ENCODE measurements at places on chromosomes 7 and 10.

DNA sequence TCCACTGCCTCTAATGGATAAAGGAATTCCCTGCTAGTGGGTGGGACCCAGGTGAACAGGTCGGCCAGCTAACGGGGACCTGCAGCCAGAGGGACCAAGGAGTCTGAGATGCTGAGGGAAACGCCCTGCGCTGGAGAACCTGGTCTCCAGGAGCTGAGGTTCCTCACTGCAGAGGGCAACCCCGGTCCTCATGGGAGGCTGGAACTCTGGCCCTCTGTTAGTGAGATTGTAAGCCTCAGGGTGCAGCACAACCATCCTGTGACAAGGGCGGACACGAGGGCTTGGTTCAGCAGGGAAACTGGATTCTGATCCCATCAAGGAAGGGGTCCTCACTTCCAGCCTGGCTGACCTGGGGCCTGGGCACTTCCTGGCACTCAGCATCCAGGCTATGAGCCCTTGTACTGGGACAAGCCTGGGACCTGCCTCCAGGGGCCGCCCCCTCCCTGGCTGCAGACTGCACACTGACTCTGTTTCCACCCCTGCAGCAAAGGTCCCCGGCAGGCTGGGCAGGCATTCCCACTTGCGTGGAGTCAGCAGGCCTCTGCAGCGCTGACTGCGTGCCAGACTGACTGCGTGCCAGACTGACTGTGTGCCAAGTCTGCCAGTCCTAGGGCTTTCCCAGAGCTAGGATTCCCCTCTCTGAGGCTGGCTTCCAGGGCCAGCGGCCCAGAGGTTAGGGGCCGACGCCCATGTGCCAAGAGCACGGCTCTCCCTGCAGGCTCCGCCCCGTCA is 143.2 kb downstream of the MAPK8 start:
- DNase-seq: no peak

GRCh38 chr7:15418264-15418663 is 143.6 kb downstream of the AGMO start:
- DNase-seq: no peak

DNA sequence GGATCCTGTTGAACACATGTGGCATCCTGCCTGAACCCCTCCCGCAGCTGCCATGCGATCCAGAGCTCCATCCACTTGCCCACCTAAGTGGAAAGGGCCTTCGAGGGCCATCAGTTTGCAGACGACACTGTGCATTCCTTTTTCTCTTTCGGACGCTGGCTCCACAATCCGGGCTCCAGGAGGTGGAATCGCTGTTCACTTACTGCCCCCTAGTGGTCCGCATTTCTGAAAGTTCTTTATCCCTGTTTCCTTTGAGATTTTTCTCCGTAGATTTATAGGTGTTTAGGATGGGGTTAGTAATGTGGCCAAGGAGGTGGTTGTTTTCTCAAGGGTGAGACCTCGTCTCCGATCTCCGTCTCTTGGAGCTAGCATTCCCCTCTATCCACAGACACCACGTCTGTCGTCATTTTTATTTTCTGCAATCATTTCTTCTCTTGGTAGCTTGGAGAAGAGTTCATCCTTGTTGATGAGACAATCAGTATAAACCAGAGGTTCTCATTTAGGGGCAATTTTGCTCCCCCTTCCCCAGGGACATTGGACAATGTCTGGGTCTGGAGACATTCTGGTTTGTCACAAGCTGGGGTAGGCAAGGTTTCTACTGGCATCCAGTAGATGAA is 204.6 kb downstream of the ARHGAP21 start:
- DNase-seq: no peak

DNA sequence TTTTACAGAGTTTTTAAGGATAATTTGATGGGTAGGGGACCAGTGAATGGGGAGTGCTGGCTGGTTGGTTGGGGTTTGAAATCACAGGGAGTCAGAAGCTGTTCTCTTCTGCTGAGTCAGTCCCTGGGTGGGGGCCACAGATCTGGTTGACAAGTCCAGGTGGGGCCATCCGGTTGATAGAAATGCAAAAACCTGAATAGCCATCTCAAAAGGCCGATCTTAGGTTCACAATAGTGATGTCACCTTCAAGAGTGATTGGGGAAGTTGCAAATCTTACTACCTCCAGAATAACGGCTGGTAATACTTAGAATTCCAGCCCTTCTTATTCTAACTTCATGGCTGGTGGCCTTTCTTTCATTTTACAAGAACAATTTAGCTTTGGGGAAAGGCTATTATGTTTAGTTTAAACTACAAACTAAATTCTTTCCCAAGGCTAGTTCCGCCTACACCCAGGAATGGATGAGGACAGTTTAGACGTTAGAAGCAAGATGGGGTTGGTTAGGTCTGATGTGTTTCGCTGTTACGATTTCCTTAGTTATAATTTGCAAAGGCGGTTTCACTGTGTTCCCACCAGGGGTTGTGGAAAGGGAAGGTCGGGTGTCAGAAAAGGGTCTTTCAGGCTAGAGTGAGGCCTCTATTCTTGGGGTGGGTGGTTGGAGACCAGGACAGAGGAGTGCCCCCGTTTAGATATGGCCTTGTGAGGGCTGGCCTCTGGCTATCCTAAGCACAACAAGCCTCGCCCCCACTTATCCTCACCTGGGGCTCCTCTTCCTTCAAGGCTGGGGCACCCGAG is 27.4 kb downstream of the IFT22 start:
- DNase-seq: no peak

DNA sequence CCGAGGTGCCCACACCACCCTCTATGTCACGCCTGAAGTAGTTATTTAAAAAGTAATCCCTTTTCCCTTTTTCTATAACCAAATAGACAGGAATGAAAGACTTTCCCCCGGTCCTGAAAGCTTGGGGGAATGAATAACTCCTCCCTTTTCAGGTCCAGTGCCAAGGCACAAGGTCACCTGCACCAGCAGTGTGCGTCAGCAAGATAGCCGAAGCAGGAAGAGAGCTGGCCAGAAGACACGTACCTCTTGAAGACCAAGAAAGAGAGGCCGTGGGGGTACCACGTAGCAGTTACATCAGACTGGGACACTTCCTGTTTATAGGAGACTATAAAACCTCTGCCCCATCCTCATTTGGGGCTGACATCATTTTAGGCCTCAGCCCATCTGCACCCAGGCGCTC is 10.7 kb upstream of the AKR1B1 start:
- DNase-seq: no peak

DNA sequence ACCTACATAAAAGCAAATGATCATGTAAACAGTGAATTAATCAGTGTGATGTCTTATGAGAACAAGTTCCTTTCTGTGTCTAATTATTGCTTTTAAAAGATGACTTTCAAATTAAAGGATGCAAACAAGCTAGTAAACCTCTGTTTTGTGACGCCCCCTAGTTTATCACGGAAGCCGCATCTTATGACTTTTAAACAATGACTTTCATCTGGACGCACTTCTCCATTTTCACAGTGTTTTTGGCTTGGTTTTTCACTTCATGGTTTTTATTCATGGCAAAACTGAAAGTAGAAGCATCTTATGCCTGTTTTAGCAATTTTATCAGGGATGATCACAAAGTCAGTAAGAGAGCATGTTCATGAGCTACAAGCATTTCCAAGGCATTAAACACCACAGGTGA is 35.0 kb downstream of the ITGA8 start:
- DNase-seq: no peak

Measured in CMK (cell line).